ENCODE measurements at places on chromosomes 6 and 20. TPM values are rescaled to one million over a fixed set of nuclear protein-coding genes. Genes with fewer than 3 reads are reported as not detected.

DNA sequence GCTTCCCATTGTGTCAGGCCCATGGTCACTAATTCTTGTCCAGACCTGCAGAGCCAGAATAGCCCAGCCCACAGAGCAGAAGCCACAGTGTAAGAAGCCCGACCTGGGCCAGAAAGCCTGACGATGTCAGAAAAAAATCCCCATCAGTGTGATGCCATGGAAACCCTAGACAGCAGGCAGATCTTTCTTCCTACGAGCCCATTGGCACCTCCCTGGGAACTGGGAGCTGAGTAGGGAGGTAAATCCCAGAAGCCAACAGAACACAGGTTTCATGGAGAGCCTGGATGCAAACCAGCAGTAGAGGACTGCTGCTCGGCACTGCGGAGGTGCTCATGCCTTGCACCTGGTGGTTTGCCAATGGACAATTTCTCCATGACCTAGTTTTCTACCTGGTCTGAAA lies 82.2 kb upstream of the SLC22A16 start:
- H3K4me1 ChIP-seq, result no peaks in the 10 kb centered on the region
- no peaks in the 10 kb centered on the region for H3K36me3 ChIP-seq
- no peak overlapping the region for H3K4me3 ChIP-seq

- peaks cover 36% of the 10 kb centered on the region for H3K4me1 ChIP-seq
- no peak for DNase-seq
- no peak overlapping the region for H3K4me3 ChIP-seq
Observed at GRCh38 chr6:118383924-118384323, 164.2 kb upstream of the PLN start.

The CAP2 gene
- 71.8 TPM for total RNA-seq

DNA sequence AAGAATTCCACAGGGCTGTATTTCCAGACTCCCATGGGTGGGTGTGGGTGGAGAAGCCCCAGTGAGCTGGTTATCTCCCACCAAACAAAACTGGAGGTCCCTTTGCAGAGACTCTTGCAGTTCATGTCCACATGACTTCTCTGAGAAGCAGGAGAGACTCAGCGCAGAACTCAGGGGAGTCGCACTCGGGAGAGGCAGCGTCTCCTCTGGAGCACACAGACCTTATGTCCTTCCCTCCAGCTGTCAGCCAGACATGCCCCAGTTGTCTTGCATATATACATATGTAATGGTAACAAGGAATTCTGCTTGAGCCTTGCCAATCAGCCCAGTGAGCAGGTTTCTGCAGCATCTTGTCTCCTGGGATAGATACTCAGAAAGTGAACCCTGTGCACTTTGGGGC lies 23.8 kb downstream of the MYT1 start:
- peaks cover 13% of the 10 kb centered on the region for H3K27me3 ChIP-seq
- H3K36me3 ChIP-seq, result no peaks in the 10 kb centered on the region
- no peak overlapping the region for H3K4me3 ChIP-seq
- H3K4me1 ChIP-seq, result no peaks in the 10 kb centered on the region

- no peak for DNase-seq
- H3K4me3 ChIP-seq, result no peak overlapping the region
- peaks cover 22% of the 10 kb centered on the region for H3K36me3 ChIP-seq
- H3K4me1 ChIP-seq, result peaks cover 7% of the 10 kb centered on the region
- H3K27me3 ChIP-seq, result no peaks in the 10 kb centered on the region
Observed at GRCh38 chr20:4886771-4887527, 114.4 kb downstream of the SLC23A2 start.

DNA sequence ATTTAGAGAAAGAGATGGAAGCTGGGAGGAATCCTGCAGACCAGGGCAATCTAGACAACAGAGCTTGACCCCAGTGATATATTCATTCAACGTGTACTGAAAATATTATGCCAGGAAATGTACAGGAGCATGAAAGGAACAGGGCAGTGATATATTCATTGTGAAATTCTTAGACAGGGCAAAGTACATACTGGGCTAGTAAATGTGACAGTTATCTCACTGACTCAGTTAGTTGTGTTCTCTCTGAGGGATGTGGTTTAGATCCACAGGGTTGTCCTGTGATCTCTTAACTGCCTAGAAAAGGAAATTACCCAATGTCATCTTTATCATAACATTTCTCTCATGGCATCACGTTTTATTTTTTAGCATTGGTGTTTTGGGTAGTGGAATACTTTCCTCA lies 891.3 kb downstream of the EYS start:
- H3K27me3 ChIP-seq, result peaks cover 12% of the 10 kb centered on the region
- H3K27ac ChIP-seq, result no peak overlapping the region
- no peaks in the 10 kb centered on the region for H3K36me3 ChIP-seq
- no peak overlapping the region for H3K4me3 ChIP-seq

The SFT2D1 gene
- 30.8 TPM for total RNA-seq

- no peaks in the 10 kb centered on the region for H3K27me3 ChIP-seq
- peak overlapping the region; percentile 96 for H3K4me3 ChIP-seq
- peak overlapping the region; percentile 99 for H3K27ac ChIP-seq
- H3K36me3 ChIP-seq, result no peaks in the 10 kb centered on the region
- no peak for DNase-seq
Observed at GRCh38 chr6:149717255-149717587, 680 bp downstream of the LATS1 start.

DNA sequence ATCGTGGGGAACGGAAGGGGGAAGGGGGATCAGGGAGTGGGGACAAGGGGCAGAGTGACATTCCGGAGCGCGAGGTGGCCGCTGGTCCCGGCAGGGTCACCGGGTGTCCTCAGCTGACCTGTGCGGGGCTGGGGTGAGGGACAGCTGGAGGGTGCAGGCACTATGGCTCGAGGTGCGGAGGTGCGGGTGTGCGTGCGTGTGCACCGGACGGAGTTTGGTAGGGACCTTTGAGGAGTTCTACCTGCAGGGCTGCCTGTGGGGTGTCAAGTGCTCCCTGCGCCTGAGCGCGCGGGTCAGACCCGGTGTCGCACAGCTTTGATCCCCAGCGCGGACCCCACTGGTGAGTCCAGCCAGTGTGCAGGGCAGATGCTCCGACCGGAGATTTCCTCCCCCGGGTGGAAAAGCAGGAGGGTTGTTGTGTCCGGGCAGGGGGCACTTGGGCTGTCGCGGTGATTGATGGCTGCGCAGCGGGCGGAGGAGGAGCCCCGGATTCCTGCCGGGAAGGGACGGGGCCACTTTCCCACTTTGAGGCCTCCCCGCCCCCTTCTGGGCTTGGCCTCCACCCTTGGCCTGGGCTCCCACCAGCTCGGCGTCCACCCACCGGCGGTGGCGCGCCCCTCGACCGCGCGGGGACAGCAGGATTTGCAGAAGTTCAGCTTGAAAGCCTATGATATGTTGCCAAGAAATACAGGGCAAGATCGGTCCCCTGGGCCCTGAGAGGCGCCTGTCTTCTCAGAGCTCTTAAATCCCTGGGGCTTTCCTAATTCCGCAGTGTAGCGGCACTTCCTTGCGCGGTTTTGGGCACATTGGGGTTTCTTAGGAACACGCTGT lies 658 bp downstream of the RIN2 start:
- H3K27me3 ChIP-seq, result no peaks in the 10 kb centered on the region
- no peak for DNase-seq
- peaks cover 8% of the 10 kb centered on the region for H3K36me3 ChIP-seq
- H3K4me1 ChIP-seq, result peaks cover 50% of the 10 kb centered on the region
- peak overlapping the region; percentile 62 for H3K27ac ChIP-seq

DNA sequence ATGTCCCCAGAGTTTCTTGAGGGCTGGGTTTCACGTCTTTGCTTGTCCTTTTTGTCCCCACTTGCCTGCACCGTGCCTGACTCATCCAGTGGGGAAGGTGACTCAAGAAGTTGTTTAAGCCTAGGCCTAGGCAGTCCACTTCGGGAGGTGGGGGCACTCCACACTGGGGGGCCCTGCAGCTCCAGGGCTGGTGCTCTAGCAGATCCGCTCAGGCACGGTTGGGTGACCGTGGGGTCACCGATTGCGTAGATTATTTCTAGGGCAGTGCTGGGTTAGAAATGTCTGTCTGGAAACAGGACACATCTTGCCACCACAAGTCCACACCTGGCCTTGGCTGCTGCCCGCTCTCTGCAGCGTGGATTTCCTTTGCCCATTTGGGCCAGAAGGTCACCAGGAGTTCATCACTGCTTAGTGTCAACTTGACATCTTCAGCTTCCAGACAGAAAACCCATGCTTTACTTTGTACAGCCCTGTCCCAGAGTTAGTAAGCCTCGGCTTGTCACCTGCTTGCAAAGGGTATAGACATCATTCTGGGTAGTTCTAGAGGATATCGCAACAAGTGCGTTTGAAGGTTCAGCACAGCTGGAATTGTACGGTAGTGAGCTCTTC lies 13.6 kb upstream of the C20orf144 start:
- H3K27ac ChIP-seq, result peak overlapping the region; percentile 69
- DNase-seq, result no peak
- H3K36me3 ChIP-seq, result peaks cover 21% of the 10 kb centered on the region
- H3K4me3 ChIP-seq, result no peak overlapping the region

- no peaks in the 10 kb centered on the region for H3K36me3 ChIP-seq
- H3K27ac ChIP-seq, result no peak overlapping the region
- no peak for DNase-seq
- H3K4me1 ChIP-seq, result no peaks in the 10 kb centered on the region
- peaks cover 25% of the 10 kb centered on the region for H3K27me3 ChIP-seq
Observed at GRCh38 chr6:14228571-14228970, 111.0 kb downstream of the CD83 start.

The EPHA7 gene
- 424 TPM for total RNA-seq

- H3K4me3 ChIP-seq, result no peak overlapping the region
- peaks cover 8% of the 10 kb centered on the region for H3K27me3 ChIP-seq
- no peak for DNase-seq
- peak overlapping the region; percentile 8 for H3K27ac ChIP-seq
- no peaks in the 10 kb centered on the region for H3K36me3 ChIP-seq
Observed at GRCh38 chr6:72589096-72589495, 32.8 kb upstream of the KCNQ5 start.

DNA sequence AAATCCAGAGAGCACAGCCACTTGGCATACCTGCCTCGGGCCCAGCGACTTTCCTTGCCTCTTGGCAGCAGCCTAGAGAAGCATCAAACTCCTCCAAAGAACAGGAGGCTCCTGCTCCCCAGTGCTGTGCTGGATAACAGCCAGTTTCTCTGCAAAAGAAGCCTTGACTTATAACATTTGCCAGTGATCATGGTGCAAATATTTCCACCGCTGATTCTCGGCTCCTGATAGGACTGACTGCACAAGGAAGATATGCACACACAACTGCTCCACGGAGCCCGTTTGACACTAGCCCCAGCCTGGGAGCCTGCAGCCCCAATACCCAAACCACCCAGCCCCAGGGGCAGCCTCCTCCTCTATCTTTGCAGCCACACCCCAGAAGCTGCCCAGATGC lies 17.5 kb downstream of the ACSS1 start:
- peaks cover 38% of the 10 kb centered on the region for H3K4me1 ChIP-seq
- no peaks in the 10 kb centered on the region for H3K36me3 ChIP-seq
- no peak overlapping the region for H3K27ac ChIP-seq
- H3K4me3 ChIP-seq, result no peak overlapping the region
- no peaks in the 10 kb centered on the region for H3K27me3 ChIP-seq

GRCh38 chr6:37804586-37804985 lies 14.9 kb upstream of the ZFAND3 start:
- H3K4me1 ChIP-seq, result peaks cover 14% of the 10 kb centered on the region
- DNase-seq, result no peak

- H3K36me3 ChIP-seq, result peaks cover 2% of the 10 kb centered on the region
- peak overlapping the region; percentile 93 for H3K27ac ChIP-seq
- H3K27me3 ChIP-seq, result no peaks in the 10 kb centered on the region
- no peak for DNase-seq
- peaks cover 65% of the 10 kb centered on the region for H3K4me1 ChIP-seq
Observed at GRCh38 chr6:100347901-100348550, 116.7 kb downstream of the SIM1 start.

The PTK6 gene
- 0.13 TPM for total RNA-seq

All from osteocyte (in vitro differentiated cells).